ENCODE measurements at places on chromosomes 5 and 9. TPM values are rescaled to one million over a fixed set of nuclear protein-coding genes. Genes with fewer than 3 reads are reported as not detected.

ST8SIA4 gene
- total RNA-seq = 5.3 TPM

SLC34A3 gene
- total RNA-seq = not detected

FCN2 gene
- total RNA-seq = not detected

ADAMTS2 gene
- 0.50 TPM for total RNA-seq

DCANP1 gene
- not detected for total RNA-seq

IL13 gene
- total RNA-seq = not detected

SHB gene
- total RNA-seq = 18.5 TPM

TTLL11 gene
- total RNA-seq = 3.1 TPM

PCDHA10 gene
- 0.07 TPM for total RNA-seq

PPP3R2 gene
- total RNA-seq = not detected

PLPP7 gene
- total RNA-seq = 0.65 TPM

HACD4 gene
- total RNA-seq = 1.1 TPM

FOXI1 gene
- not detected for total RNA-seq

MAMDC2 gene
- total RNA-seq = 20.5 TPM

PTGS1 gene
- total RNA-seq = 39.4 TPM

SAXO1 gene
- not detected for total RNA-seq

BTNL3 gene
- not detected for total RNA-seq

HSD17B3 gene
- not detected for total RNA-seq

PDLIM4 gene
- total RNA-seq = 87.9 TPM

CDH18 gene
- total RNA-seq = not detected
